ENCODE measurements at places on chromosomes 7 and 10. TPM values are rescaled to one million over a fixed set of nuclear protein-coding genes. Genes with fewer than 3 reads are reported as not detected.

CTTNBP2 gene
- 2.9 TPM for total RNA-seq

PDK4 gene
- total RNA-seq: 1.9 TPM

POLR1F gene
- 11.9 TPM for total RNA-seq

SPDYE2B gene
- total RNA-seq: not detected

FXYD4 gene
- not detected for total RNA-seq

DNA sequence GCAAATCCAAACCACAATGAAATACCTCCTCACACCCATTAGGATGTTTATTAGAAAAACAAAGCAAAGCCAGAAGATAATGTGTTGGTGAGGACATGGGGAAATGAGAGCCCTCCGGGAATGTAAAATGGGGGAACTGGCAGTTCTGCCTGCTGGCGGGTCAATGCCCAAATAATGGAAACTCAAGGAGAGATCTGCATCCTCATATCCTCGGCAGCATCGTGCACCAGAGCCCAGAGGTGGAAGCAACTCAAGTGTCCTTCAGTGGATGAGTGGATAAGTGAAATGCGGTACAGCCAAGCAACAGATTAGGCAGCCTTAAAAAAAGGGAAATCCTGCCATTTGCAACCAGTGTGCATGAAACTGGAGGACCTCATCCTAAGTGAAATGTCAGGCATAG, 325.2 kb downstream of the WDR37 start:
- H3K27me3 ChIP-seq: peaks cover 3% of the 10 kb centered on the region
- DNase-seq: no peak
- peaks cover 19% of the 10 kb centered on the region for H3K4me1 ChIP-seq
- peaks cover under 1% of the 10 kb centered on the region for H3K36me3 ChIP-seq

DNA sequence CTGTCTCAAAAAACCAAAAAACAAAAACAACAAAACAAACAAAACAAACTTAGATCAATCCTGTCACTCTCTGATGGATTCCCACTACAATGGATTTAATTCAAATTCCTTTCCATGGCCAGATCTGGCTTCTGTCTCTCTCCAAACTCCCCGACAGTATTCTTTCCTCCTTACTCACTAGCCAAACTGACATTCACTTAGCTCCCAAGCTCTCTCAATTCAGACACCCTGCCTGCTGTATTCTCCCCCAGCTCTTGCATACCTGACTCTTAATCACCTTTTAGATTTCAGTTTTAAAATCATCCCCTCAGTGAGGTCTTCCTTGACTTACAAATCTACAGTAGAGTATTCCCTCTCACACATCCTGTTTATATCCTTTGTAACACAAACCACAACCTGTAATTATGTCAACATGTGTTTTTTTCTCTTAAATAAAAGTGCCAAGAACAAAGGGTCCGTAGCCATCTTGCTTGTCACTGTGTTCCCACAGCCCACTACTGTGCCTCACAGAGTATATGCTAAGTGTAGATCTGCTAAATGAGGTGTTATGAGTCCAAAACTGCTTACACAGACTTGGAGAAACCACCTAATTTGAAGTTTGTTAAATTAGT, 14.4 kb downstream of the HERPUD2 start:
- H3K4me1 ChIP-seq: peaks cover 35% of the 10 kb centered on the region
- no peak for DNase-seq
- no peak overlapping the region for H3K27ac ChIP-seq
- no peaks in the 10 kb centered on the region for H3K27me3 ChIP-seq
- no peak overlapping the region for H3K4me3 ChIP-seq

DNA sequence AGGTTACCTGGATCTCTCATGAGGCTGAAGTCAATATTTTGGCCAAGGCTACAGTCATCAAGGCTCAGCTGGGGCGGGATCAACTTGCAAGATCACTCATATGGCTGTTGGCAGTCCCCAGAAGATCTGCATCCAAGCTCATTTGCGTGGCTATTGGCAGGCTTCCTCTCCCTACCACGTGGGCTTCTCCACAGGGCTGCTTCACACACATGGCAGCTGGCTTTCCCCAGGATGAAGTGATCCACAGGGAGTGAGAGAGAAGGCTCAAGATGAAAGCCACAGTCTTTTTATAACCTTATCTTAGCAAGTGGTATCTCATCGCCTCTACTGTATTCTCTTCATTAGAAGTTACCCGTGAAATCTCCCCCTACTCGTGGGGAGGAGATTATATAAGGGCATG, 167.4 kb downstream of the TMEM26 start:
- H3K27ac ChIP-seq: no peak overlapping the region
- H3K4me3 ChIP-seq: no peak overlapping the region
- H3K36me3 ChIP-seq: peaks cover 3% of the 10 kb centered on the region
- no peak for DNase-seq
- no peaks in the 10 kb centered on the region for H3K27me3 ChIP-seq

DNA sequence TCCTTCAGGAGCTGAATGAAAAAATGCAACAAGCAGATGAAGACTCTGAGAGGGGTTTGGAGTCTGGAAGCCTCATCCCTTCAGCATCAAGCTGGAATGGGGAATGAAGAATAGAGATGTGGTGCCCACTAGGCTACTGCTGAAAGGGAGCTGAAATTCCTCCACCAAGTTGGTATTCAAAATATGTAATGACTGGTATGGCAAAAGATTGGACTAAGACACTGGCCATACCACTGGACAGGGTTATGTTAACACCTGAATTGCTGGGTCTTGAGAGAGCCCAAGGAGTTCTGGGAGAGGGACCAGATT, 5.4 kb downstream of the IFIT2 start:
- peaks cover 2% of the 10 kb centered on the region for H3K36me3 ChIP-seq
- peaks cover 27% of the 10 kb centered on the region for H3K4me1 ChIP-seq
- H3K4me3 ChIP-seq: no peak overlapping the region
- DNase-seq: no peak
- no peaks in the 10 kb centered on the region for H3K27me3 ChIP-seq

- no peaks in the 10 kb centered on the region for H3K27me3 ChIP-seq
- DNase-seq: no peak
- no peak overlapping the region for H3K27ac ChIP-seq
- H3K4me3 ChIP-seq: no peak overlapping the region
- peaks cover 22% of the 10 kb centered on the region for H3K36me3 ChIP-seq
- peaks cover under 1% of the 10 kb centered on the region for H3K4me1 ChIP-seq
Observed at GRCh38 chr7:44394112-44394447, 68.7 kb upstream of the CAMK2B start.

DNA sequence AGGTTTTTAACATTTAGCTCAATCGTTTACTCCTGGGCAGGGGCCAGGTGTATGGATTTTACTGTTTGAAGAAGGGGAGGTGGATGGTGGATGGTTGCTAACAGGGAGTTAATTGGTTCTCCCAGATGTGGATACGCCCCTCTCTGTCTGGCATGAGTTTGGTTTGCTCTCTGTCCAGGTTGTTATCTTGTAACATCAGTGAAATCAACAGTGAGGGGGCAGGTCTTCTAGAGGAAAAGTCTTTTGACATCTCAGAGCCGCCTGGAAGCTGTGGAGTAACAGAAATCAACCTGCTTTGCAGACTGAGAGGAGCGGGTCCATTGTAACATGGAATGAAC, 243.4 kb downstream of the MGMT start:
- no peak overlapping the region for H3K27ac ChIP-seq
- no peaks in the 10 kb centered on the region for H3K27me3 ChIP-seq
- peaks cover 9% of the 10 kb centered on the region for H3K4me1 ChIP-seq
- no peak overlapping the region for H3K4me3 ChIP-seq
- DNase-seq: no peak

DNA sequence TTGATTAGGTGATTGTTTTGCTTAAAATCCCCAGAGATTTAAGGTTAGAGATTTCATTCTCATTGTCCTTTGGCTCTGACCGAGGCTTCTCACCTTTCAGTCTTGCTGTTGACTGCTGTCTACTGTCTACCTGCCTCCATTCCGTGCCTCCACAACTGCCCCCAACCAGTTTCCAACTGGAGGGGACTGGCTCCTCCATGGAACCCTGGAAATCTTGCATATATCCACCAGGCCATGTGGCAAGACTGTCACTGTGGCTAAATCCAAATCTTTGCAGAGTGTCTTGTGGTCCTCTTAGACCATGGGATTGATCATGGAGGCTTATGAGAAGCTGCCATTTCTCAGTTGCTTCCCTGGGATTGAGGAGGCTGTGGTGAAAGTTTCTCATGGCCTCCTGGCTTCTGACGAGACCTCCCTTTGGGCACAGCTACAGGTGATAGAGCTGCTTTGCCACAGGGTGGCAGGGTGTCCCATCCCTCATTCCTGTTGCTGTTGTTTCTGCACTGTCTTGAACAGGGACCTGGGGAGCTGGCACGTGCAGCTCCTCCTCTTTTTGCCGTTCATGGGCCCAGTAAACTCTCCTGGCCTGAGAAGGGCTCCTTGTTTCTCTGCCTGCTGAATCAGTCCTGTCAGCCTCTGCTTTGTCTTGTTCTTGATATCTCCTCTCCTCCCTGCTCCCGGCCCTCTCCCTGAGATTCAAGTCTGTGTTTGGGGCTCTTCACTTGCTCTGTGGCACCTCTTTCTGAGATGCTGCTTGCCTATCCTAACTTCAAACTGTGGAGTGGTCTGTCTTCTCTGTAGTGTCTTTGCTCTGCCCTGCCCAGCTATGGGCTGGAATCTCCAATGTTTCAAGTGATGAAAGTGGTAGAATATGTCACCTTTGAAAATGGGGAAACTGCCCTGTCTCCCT, 63.6 kb upstream of the IGFBP3 start:
- peak overlapping the region; percentile 85 for H3K27ac ChIP-seq
- H3K4me1 ChIP-seq: peaks cover 37% of the 10 kb centered on the region
- H3K4me3 ChIP-seq: no peak overlapping the region
- H3K27me3 ChIP-seq: no peaks in the 10 kb centered on the region
- no peak for DNase-seq
- H3K36me3 ChIP-seq: peaks cover 5% of the 10 kb centered on the region

DNA sequence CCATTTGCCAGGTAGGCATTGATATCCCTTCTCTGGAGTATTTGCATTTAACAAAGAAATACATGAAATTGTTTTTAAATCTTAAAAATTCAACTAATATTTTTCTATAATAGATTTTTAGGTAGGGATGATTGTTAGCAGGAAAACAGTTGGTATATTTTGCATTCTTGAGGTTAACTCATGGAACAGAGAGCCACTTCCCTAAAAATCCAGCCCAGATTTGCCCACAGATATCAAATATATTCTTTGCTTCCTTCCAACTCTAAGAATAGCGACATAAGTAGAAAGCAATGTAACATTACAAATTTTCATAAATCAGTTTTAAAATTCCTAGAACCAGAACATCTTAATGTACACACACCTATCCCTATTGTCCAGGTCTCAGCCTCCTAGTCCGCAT, 45.0 kb upstream of the ANLN start:
- no peaks in the 10 kb centered on the region for H3K27me3 ChIP-seq
- H3K4me1 ChIP-seq: peaks cover 37% of the 10 kb centered on the region
- no peak for DNase-seq
- no peak overlapping the region for H3K27ac ChIP-seq

GRCh38 chr7:44348851-44349781, 23.7 kb upstream of the CAMK2B start:
- peaks cover 30% of the 10 kb centered on the region for H3K27me3 ChIP-seq
- H3K4me1 ChIP-seq: no peaks in the 10 kb centered on the region
- no peak overlapping the region for H3K27ac ChIP-seq
- no peak overlapping the region for H3K4me3 ChIP-seq
- H3K36me3 ChIP-seq: peaks cover 2% of the 10 kb centered on the region

DNA sequence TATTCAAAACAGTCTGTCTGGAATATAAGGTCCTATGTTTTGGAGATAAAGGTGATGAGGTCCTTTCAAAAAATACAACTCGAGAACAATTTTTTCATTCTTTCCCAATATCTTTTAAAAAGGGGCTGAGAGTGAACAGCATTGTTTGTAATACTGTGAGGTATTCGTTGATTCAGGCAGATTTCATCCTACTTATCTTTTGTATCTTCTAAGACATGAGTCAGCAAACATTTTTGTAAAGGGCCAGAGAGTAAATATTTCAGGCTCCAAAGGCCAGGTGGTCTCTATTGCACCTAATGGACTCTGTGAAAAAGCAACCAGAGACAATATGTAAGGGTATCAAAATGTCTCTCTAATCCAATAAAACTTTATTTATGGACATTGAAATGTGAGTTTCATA, 8.1 kb upstream of the ANK3 start:
- no peak overlapping the region for H3K4me3 ChIP-seq
- H3K36me3 ChIP-seq: no peaks in the 10 kb centered on the region
- no peak for DNase-seq
- H3K27me3 ChIP-seq: no peaks in the 10 kb centered on the region

- peak overlapping the region; percentile 94 for H3K27ac ChIP-seq
- no peak for DNase-seq
- no peak overlapping the region for H3K4me3 ChIP-seq
- peaks cover 79% of the 10 kb centered on the region for H3K4me1 ChIP-seq
- peaks cover 2% of the 10 kb centered on the region for H3K36me3 ChIP-seq
- H3K27me3 ChIP-seq: no peaks in the 10 kb centered on the region
Observed at GRCh38 chr7:17680026-17680425, 260.3 kb downstream of the SNX13 start.

- H3K36me3 ChIP-seq: no peaks in the 10 kb centered on the region
- no peak overlapping the region for H3K27ac ChIP-seq
- H3K4me1 ChIP-seq: peaks cover 18% of the 10 kb centered on the region
Observed at GRCh38 chr10:61821153-61821552, 80.3 kb upstream of the ARID5B start.

DNA sequence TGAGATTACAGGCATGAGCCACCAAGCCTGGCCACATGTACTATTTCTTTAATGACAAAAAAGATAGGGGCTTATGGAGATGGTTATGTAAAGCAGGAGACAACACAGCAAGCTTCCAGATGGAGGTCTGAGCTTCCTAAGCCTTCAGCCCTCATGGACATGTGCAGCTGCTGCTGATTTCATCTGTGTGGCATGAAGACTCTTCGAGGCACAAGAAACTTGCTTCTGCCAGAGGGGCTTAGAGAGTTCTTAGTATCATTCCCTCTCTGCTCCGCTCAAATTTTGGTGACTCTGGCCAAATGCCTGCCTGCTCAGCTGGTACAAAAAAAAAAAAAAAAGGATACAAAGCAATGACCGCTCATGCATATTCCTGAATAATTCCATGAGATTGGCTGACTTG, 552.5 kb downstream of the TYW1 start:
- DNase-seq: no peak
- peaks cover 3% of the 10 kb centered on the region for H3K27me3 ChIP-seq
- H3K27ac ChIP-seq: no peak overlapping the region
- no peaks in the 10 kb centered on the region for H3K36me3 ChIP-seq

- H3K36me3 ChIP-seq: peaks cover 2% of the 10 kb centered on the region
- H3K27me3 ChIP-seq: peaks cover 8% of the 10 kb centered on the region
- no peaks in the 10 kb centered on the region for H3K4me1 ChIP-seq
- DNase-seq: no peak
- no peak overlapping the region for H3K27ac ChIP-seq
Observed at GRCh38 chr7:98034081-98035035, 44.4 kb upstream of the OCM2 start.

GRCh38 chr7:102431617-102432298, 1.6 kb upstream of the ORAI2 start:
- H3K4me1 ChIP-seq: peaks cover 31% of the 10 kb centered on the region
- H3K27ac ChIP-seq: peak overlapping the region; percentile 81
- H3K36me3 ChIP-seq: peaks cover 6% of the 10 kb centered on the region
- H3K4me3 ChIP-seq: peak overlapping the region; percentile 70

GRCh38 chr7:5429253-5429856, 5.7 kb upstream of the TNRC18 start:
- H3K4me1 ChIP-seq: peaks cover 21% of the 10 kb centered on the region
- peak overlapping the region; percentile 97 for H3K4me3 ChIP-seq
- peaks cover 12% of the 10 kb centered on the region for H3K36me3 ChIP-seq
- DNase-seq: no peak
- peak overlapping the region; percentile 100 for H3K27ac ChIP-seq
- H3K27me3 ChIP-seq: no peaks in the 10 kb centered on the region

GRCh38 chr7:2010551-2011265, 222.0 kb downstream of the MAD1L1 start:
- peak; percentile 46 for DNase-seq
- no peak overlapping the region for H3K27ac ChIP-seq
- H3K4me3 ChIP-seq: no peak overlapping the region
- peaks cover 8% of the 10 kb centered on the region for H3K4me1 ChIP-seq
- peaks cover 2% of the 10 kb centered on the region for H3K36me3 ChIP-seq
